ENCODE measurements at places on chromosomes 11 and 22.

GRCh38 chr11:111623527-111624030, 21.3 kb downstream of the SIK2 start:
- no peak for DNase-seq

DNA sequence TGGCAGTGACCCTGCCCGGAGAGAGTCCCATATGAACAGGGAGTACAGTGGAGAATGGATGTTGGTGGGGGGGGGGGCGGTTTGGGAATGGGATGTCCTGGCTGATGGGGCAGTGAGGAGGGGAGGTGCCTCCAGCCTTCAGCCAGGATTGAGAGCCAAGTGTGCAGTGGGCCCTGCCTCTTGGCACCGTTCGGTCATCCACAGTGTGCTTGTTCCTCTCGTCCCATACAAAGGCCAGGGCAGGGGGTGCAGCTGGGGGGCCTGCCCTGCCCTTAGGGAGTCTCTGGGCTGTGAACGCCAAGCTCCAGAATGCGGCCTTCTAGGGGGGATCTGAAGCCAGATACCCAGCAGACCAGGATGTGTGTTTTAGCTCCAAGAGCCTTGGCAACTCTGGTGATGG, 34.0 kb downstream of the KCNC1 start:
- DNase-seq: no peak

- no peak for DNase-seq
Measured at GRCh38 chr22:37764622-37765021, 43.1 kb upstream of the GCAT start.

GRCh38 chr11:85316967-85317366, 310.2 kb downstream of the DLG2 start:
- no peak for DNase-seq

- no peak for DNase-seq
Measured at GRCh38 chr11:122785031-122785541, 53.2 kb upstream of the CRTAM start.

DNA sequence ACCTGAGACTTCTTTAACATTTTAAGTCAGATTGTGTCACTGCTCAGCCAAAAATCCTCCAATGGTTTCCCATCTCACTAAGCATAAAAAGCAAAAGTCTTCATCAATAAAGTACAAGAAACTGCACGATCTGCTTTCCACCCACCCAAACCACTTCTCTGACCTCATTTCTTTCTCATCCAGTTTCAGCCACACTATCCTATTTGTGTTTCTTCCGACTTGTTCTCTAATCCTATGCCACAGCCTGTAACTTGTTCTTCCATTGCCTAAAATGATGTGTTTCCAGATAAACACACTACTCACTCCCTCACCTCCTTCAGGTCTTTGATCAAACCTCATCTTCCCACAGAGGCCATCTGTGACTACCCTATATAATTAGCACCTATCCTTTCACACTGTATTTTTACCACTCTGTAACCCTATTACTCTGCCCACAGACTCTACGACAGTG, 28.4 kb downstream of the ARHGAP32 start:
- no peak for DNase-seq

GRCh38 chr11:61102667-61103571, 630 bp downstream of the CD5 start:
- no peak for DNase-seq

DNA sequence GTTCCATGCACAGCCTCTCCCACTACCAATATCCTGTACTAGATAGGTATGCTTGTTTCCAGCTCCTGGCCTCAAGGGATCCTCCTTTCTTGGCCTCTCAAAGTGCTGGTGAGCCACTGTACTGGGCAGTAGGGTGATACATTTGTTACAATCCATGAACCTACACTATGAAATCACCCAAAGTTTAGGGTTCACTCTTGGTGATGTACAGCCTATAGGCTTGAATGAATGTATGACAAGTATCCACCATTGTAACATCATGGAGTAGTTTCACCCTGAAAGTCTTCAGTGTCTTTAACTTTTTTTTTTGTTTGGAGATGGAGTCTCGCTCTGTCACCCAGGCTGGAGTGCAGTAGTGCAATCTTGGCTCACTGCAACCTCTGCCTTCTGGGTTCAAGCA, 31.8 kb downstream of the TRIOBP start:
- no peak for DNase-seq

- no peak for DNase-seq
Measured at GRCh38 chr22:34917239-34917638, 148.7 kb upstream of the ISX start.

- no peak for DNase-seq
Measured at GRCh38 chr22:46060292-46061123, 83.5 kb upstream of the WNT7B start.

- no peak for DNase-seq
Measured at GRCh38 chr11:94557421-94557820, 9.7 kb upstream of the PIWIL4 start.

GRCh38 chr11:65352783-65353182, 1.8 kb upstream of the TIGD3 start:
- DNase-seq: no peak

GRCh38 chr11:105070306-105070705, 25.2 kb upstream of the CARD16 start:
- no peak for DNase-seq

- DNase-seq: peak; percentile 29
Measured at GRCh38 chr11:120210626-120211521, at the start of gene OAF. OAF (plus strand) TSS chr11:120211032; CDS start chr11:120211280, 248 bp downstream.

- no peak for DNase-seq
Measured at GRCh38 chr11:14388352-14388751, 29.4 kb upstream of the RRAS2 start.

GRCh38 chr11:79198898-79199250, 242.0 kb downstream of the TENM4 start:
- DNase-seq: no peak

DNA sequence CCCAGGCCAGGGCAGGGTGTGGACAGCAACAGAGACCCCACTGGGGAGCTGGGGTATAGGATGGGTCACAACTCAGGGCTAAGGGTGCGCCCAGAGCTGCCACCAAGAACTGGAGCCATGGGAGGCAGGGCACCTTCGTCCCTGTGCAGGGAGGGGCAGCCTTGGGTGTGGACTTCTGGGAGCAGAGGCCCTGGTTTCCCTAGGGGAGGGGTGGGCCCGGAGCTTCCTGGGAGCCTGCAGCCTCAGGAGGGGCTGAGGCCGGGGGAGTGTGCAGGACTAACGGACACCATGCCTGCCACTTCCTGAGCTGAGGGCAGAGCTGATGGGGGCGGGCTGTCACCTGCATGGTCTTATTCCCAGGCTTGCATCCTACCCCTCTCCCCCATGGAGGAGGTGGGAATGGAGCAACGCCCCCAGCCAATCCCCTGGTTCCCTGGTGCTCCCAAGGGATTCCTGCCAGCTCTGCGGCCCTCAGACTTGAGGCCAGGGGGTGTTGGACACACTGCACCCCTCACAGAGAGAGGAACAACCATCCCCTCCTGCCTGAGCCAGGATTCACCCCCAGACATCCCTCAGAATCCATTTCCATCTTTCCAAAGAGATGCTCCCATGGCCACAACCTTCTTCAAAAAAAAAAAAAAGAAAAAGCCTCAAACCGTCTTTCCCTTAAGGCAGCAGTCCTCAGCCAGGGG, 225.7 kb downstream of the CTTN start:
- DNase-seq: no peak

- DNase-seq: no peak
Measured at GRCh38 chr11:128757886-128758612, 64.2 kb downstream of the FLI1 start.

DNA sequence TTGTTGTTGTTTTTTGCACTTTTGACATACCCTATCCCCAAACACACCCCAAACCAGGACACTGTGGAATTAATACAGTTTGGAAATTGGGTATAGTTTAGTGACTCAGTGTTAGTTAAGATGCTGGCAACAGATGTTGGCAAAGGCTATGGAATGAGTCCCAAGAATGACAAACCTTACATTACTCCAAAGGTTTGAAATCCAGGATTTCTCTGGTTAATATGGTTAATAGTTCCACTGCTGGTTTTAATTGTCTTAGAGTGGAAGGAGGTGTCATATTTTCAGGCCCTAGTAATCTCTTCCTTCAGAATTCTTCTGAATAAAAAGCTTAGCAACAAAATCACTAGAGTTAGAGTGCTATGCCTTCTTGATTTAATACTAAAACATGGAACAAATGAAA, 775 bp downstream of the LPXN start:
- no peak for DNase-seq

DNA sequence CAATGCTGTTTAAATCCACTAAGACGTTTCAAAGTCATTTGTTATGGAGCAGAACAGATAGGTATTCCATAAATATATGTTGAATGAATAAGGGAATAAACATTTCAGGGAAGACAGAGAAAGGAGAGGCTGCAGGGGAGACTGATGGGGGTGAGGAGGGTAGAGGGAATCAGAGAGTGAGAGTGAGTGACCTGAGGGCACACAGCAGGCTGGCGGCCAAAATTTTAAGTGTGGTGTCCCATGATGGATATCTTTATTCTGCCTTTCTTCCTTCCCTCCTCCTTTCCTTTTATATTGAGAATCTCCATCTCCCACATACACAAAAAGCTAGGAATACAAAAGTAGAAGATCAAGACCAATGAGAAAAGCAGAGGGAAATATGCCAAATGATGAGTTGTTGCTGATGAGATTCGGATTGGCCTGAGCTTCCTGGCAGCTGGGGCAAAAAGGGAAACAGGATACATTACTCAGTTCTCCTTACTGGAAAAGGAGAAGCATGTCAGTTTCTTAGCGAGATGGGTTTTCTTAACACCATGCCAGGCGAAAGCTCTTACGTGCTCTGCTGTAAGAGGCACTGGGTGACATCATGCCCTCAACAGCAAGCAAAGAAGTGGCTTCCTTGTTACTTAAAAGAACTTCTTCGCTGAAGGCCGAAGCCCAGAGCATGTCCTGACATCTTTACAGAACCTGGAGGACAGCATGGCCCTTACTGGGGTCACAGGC, 11.2 kb upstream of the CYTH4 start:
- no peak for DNase-seq

DNA sequence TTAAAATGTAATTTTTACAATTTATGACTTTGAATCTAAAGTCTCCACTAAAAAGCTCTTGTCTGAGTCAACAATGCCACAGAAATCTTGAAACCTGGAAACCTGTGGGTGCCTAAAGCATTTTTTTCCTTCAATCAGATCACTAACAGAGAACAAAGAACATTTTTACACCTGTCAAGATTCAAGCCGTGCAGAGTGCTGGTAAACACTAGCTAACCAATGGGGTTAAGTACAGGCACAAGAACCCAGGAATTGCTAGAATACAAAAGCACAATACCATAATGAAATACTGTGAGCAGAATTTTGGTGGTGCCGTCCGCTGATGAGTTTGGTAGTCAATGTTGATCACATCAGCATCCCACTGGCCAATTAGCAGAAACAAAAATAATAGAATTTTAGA, 380.3 kb upstream of the PITPNB start:
- no peak for DNase-seq

- DNase-seq: no peak
Measured at GRCh38 chr11:10387206-10388083, 67.6 kb upstream of the AMPD3 start.

DNA sequence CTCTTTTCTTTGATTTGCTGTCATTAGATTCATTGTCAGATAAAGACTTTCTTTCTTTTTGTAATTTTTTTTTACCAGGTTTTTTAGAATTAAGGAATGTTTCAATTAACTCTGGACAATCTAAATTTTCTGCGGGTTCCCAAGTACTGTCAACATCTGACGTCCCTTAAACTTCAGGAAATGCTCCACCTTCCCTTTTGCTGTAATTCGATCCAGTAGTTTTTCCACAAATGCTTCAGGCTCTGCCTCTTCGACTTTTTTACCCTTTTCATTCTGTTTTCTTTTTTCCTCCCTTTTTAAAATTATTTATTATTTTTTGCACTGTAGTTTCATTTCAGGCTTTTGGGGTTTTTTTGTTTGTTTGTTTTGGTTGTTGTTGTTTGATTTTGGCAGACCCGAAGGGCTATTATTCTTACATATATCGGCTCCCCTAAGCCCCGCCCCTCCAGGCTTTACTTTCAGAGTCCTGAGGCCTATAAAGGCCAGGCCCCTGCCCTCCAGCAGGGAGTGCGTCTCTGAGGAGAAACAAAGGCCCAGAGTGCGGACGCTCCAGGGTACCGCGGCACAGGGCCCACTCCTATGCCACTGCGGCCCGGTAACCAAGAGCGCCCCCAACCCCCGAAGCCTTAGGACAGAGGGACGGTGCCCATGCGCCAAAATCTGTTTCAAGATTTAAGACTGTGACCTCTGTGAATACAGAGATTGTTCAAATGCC, 116.4 kb downstream of the TYR start:
- no peak for DNase-seq

DNA sequence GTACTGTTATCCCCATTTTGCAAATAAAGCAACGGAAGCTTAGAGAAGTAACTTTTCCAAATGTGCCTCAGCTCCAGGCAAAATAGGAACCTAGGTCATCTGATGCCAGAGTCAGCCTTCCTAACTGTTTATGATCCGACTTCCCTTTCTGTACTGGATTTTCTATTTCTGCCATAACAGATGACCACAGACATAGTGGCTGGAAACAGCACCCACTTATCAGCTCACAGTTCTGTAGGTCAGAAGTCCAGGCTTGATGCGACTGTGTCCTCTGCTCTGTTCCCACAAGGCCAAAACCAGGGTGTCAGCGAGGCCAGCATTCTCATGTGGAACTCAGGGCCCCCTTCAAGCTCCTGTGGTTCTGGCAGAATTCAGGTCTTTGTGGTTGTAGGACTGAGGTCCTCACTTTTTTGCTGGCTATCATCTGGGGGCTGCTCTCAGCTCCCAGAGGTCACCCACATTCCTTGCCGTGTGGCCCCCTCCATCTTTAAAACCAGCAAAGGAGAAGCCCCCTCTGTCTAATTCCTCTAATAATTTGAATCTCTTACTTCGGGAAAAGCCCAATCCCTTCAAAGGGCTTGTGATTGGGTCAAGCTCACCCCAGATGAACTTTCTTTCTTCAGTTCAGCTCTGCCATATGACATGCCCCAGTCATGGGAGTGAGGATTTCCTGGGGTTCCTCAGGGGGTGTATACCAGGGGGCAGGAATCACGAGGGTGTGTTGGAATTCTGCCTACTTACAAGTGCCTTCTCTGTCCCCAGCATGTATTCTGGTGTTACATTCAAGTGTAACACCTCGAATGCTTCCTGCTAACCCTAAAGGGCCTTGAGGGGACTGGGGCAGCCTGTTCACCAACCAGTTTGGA, 15.3 kb downstream of the KCNJ5 start:
- no peak for DNase-seq

GRCh38 chr11:65159012-65159411, 11.0 kb upstream of the SPDYC start:
- no peak for DNase-seq

GRCh38 chr22:28464127-28464526, 215.5 kb downstream of the TTC28 start:
- DNase-seq: no peak
